SJCRH30 (cell line): ENCODE measurements at places on chromosomes 2 and 18. TPM values are rescaled to one million over a fixed set of nuclear protein-coding genes. Genes with fewer than 3 reads are reported as not detected.

DNA sequence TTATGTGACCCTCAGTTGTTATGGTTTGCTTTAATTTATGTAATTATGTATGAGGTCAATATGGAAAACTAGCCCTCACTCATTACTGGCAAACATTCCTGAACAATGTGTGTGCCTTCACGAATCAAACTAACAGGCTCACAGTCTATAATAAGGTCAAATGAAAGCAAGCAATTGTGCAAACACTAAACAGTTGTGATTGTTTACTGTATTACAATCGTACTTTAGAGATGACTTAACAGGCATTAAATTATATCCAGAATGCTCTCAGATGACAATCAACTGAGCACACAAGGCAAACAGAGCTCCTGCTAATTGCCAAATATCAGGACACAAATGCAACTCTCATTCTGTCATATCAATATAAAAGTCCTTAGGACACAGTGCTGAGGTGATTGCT is 29.5 kb downstream of the COL5A2 start:
- H3K27ac ChIP-seq, result peak overlapping the region; percentile 42
- no peaks in the 10 kb centered on the region for H3K36me3 ChIP-seq
- no peak overlapping the region for H3K4me3 ChIP-seq
- H3K27me3 ChIP-seq, result no peaks in the 10 kb centered on the region

MAP4K4 gene
- total RNA-seq, result 118 and 139 TPM in 2 replicates

LIPT1 gene
- 7.7 TPM in 2 replicates for total RNA-seq

GRCh38 chr18:75293591-75293990 is 83.0 kb downstream of the TSHZ1 start:
- no peak for DNase-seq
- no peaks in the 10 kb centered on the region for H3K4me1 ChIP-seq
- H3K27me3 ChIP-seq, result no peaks in the 10 kb centered on the region
- no peaks in the 10 kb centered on the region for H3K36me3 ChIP-seq

DNA sequence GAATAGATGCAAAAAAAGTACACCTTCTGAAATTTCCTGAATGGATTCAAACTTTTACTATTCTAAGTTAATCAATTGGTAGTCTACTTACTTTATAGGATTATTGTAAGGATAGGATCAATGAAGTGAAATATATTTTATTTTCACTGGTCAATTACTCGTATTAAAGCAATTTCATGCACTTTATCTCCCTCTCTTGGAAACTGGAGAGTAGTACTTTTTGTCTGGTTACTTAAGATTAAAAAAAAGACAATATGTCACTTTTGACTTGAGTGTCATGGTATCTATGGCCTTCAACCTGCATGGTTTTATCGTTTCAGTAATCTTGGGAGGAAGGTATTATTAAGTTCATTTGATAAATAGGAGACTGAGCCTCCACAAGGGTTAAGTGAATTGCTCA is 1.0 kb upstream of the KYNU start:
- H3K27ac ChIP-seq, result no peak overlapping the region
- H3K4me3 ChIP-seq, result no peak overlapping the region
- no peaks in the 10 kb centered on the region for H3K4me1 ChIP-seq
- H3K27me3 ChIP-seq, result no peaks in the 10 kb centered on the region
- no peak for DNase-seq

ASPRV1 gene
- total RNA-seq, result 0.51 and 0.95 TPM in 2 replicates

ST8SIA5 gene
- total RNA-seq, result 3.2 and 3.8 TPM in 2 replicates

ALPI gene
- total RNA-seq, result not detected in 2 replicates

DNA sequence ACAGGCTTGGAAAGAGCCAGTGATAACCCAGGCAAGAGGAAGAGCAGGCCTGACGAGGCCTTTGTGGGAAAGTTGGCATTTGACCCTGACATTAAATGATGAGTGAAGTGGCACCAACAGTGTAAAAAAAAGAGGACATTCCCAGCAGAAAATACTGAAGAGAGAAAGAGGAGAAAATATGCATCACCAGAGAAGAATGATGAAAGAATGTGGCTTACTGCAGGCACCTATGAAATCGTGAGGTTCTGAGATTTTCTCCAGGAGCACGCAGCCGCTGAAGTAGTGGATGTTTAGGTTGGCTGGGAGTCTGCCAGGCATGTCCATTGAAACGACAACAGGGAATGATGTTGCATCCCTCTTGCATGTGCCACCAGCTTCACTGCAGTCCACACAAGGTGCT is 13.8 kb downstream of the EHD3 start:
- no peaks in the 10 kb centered on the region for H3K36me3 ChIP-seq
- H3K27ac ChIP-seq, result no peak overlapping the region
- peaks cover 13% of the 10 kb centered on the region; the same call in 1 of the 2 replicates for H3K27me3 ChIP-seq
- no peaks in the 10 kb centered on the region for H3K4me1 ChIP-seq
- H3K4me3 ChIP-seq, result no peak overlapping the region
